ENCODE measurements at places on chromosomes 3 and 15.

DNA sequence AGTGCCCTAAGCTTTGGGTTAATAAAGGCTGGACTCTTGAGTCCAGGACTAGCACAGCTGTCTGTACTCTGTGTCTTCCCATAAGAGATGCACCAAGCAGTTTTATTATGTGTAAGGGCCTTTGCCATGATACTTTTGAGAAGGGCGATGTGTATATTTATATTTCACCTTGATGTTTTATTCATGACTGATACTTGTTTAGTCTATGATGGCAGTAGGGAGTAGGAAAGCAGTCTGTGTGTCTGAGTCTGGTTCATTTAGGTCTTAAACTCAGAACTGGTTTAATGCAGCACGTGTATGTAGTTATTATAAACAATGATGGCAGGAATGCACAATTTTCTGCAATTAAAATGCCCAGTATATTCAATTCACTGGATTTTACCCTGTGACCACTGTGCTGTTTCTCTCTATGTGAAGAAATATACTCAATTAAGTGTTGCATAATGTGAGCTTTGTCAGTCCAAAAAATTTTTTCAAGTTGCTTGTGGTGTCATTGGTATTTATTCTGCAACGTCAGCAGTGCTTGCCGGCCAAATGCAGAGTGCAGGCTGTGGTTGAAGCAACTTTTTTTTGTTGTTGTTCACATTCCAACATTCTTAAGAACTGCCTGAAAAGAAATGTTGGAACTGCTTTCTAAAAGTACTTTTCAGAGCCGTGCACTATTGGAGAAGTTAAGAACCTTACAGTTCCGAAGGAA lies 423.7 kb upstream of the SEMA6D start:
- no peak for DNase-seq

DNA sequence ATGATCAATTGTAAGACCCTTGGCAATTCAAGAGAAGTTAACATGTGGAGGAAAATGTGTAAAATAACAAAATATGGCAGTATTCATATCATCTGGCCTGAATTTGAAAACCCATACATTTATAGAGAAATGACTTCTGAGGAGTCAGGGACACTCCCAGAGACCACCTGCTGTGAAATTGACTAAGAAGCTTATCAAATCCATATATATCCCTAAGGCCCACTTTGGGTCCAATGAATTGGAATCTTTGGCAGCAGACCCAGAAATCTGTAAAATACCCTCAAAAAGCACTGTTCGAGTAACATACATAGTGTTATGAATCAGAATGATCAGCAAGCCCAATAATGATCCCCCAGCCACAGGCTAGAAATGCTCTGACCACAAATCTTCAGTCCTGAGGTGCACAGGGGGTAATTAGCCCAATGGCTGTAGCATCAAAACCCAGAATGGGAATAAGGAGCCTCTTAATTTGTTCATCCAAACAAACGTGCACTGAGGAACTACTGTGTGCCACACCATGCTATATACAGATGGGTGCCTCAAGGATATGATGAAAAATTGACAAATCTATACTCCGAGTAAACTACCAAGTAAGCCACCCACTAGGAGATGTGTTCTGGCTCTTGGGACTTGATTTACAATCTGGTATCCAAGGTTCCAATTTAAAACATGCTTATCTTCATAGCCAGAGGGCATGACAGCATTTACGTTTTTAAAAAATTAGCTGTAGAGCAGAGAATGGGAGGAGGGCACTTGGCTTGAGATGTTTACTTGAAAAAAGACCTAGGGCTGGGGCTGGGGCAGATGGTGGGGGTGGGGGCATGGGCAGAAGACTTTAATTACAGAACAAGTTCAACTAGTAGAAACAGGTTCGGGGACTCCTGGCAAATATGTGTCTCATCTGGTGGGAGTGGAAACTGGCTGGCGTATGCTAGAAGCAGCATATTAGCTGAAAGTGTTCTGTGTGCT lies 9.1 kb upstream of the ARHGEF3 start:
- no peak for DNase-seq

- DNase-seq, result no peak
Measured at GRCh38 chr3:414063-414462, 217.5 kb downstream of the CHL1 start.

DNA sequence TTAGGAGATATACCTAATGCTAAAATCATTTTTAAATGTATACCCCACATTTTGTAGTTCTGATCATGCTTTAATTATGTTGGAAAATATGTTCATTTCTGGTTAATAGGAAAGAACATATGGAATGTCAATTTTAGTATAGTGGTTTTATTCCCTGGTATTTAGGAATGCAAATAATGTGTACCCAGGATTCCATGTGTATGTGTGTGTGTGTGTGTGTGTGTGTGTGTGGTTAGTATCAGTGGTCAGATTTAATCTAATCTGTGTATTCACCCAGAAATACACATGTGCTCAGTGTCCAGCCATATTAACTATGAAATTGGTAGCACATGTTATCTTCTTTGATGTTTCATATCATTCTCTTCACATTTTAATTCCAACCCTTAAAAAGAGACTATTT lies 233.5 kb upstream of the DCBLD2 start:
- no peak for DNase-seq

GRCh38 chr3:119388577-119388976 lies 74.8 kb downstream of the TMEM39A start:
- no peak for DNase-seq

DNA sequence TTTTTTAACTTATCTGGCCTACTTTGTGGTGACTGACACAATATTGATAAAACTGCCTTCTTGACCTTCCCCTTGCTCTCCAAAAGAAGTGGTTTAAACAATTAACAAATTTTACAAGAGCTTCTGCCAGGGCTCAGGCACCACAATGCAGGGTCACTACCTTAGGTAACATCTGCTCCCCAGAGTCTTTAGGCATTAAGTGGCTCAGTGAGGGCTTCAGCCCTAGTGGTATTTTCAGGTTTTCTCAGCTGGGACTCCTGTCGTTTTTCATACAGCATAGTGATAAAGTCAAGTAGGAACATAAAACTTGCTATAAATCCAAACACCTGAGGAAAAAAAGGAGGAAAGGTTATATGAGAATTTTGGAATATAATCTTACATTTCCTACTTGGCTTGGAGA lies 18.9 kb downstream of the CMTM6 start:
- DNase-seq, result no peak

DNA sequence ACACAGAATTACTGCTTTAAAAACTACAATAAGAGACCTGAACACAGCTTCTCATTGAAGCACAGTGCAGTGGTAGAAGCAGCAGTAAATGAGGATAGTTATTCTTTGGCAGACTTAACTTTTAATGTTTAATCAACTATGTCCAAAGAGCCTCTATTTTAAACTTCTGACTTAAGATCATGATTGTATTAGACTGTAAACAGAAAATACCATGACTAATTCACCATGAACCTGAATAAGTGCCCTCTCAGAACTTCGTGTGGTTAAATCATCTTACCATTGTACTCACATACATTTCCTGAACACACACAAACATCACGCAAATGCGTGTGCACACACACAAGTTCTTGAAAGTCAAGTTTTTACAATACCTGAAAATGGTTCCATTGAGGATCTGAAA lies 13.9 kb downstream of the CEP152 start:
- DNase-seq, result no peak

GRCh38 chr3:127955728-127956127 lies 40.7 kb downstream of the KBTBD12 start:
- DNase-seq, result no peak

GRCh38 chr3:116051040-116051439 lies 394.2 kb downstream of the LSAMP start:
- DNase-seq, result no peak

DNA sequence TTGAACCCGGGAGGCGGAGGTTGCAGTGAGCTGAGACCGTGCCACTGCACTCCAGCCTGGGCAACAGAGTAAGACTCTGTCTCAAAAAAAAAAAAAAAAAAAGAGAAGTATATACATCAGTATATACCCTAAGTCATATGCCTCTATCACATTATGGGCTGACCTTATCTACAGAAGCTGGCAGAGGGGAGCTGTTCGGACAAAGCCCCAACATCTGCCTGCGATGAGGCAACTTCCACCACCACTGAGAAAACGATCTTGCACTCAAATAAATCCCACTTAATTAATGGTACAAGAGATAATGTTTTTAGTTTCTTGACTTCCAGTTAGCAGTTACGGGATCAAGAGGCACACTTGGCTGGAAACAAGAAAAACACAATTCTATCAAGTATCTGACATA lies 2.2 kb downstream of the GLT8D1 start:
- DNase-seq, result no peak

DNA sequence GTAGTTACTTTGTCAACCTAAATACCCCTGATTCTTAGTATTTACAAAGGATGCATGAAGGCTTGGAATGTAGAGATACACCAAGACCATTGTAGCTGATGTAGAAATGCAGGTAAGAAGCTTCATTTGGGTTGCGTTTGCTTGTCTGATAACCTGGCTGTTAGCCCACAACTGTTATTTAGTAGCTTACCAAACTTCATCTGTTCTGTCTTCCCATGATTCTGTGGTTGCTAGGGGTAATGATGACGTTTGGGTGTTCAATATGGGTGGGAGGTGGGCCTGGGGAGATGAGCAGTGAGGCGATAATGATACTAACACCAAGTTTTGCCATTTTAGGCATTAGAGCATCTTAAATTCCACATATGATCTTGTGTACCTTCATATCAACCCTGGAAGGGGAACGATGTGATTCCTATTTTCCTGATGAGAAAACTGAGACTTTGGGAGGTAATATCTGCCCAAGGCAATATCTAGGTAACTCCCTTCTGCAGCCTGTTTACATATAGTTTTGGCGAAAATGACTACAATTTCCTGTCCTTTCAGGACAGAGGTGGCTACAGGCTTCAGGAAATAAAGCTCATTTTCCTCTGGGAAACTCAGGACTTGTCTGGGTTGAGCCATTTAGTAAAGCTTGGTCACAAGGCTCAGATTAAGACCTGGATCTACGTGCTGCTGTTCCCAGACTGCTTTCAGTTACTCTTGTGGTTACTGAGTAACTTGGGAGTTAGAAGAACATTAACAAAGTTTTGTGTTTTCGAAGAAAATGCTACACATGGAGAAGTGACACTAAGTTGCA lies 26.8 kb downstream of the FNDC3B start:
- DNase-seq, result no peak

DNA sequence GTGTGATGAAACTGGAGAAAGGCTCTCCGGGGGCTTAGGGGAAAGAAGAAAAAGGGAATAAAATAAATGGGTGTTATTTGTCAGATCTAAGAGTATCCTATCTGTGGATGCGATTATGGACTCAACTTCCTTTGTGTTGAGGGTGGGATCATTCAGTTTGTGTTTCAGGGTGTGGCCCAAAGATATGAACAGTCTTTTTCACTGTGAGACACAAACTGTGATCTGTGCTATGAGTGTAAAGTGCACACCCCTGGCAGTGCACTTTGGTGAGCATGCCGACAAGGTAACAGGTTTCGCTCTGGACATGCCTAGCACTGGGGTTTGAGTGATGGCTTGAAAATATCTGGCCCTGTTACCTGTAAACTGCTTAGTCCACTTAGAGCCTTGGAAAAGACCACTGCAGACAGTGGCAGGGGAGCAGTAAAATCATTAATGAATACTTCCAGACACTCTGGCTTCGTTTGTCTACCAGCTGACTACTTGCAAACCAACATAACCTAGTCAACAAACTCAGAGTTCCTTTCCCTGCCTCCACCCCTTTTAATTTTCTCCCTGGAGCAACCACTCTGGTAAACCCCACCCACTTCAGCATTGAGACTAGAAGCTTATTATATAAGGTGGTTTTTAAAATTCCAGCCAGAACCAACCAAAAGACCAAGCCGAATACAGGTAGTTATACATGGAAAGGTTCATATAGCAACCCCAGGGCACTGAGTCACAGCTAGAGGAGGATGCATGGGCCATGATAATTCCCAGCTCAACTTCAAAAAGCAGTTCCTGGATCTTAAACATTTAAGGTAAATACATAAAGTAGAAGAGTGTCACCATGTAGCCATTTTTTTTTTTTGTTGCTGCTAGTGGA lies 55.1 kb downstream of the TAMM41 start:
- DNase-seq, result no peak

- DNase-seq, result no peak
Measured at GRCh38 chr15:91209726-91210125, 109.7 kb downstream of the SV2B start.

- no peak for DNase-seq
Measured at GRCh38 chr3:105836533-105836932, 32.3 kb downstream of the CBLB start.

- DNase-seq, result no peak
Measured at GRCh38 chr3:123733341-123733740, 148.5 kb upstream of the HACD2 start.

DNA sequence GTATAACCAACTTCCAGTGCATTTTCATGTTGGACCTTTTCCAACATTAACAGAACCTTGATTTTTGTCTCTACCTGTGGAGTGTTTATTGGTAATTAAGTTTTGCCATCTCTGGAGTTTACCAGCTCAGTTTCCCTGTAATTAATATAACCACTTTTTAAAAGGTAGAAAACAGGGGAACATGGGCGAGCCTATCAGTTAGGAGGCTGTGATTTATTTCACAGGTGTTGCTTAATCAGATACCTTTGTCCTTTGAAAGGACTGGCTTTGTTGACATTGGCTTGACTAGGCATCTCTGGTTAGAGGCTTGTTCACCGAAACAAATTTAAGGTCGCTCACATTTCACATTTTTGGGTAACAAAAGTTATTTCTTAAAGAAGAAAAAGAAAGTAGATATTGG lies 622 bp downstream of the NAALADL2 start:
- DNase-seq, result peak; percentile 55

GRCh38 chr3:17882981-17883380 lies 140.6 kb upstream of the TBC1D5 start:
- DNase-seq, result no peak

- DNase-seq, result no peak
Measured at GRCh38 chr15:59688423-59688781, 718 bp downstream of the BNIP2 start.

GRCh38 chr3:42635111-42635510 lies 18.4 kb upstream of the ZBTB47 start:
- DNase-seq, result no peak

DNA sequence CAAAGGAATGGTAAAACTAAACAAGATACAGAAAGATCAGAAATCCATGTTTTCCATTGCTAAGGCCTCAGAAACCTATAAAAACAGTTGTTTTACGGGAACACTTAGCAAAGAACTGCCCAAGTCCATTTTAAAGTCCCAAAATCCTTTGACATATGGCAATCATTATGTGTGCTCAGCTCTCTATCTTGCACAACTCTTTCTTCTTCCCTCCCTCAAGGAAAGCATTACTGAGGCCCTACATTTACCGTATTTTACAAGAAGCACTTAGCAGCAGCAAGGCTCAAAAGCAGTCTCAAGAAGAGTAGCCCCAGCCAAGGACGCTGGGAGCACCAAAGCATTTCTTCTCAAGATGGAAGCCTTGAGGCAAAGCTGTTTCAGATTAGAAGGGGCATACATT lies 169.6 kb upstream of the LRTM1 start:
- DNase-seq, result no peak

DNA sequence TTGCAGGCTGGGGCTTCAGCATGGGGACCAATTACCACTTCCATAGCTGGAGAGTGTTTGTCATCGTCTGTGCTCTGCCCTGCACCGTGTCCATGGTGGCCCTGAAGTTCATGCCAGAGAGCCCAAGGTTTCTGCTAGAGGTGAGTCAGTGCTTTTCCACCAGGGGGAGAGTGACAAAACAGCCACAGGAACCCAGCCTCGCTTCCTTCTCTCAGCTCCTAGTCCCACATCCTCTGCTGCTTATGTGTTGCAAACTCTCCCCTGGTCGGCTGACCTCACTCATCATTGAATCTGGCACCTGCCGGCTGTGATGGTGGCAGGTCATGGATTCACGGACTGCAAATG lies 158.3 kb downstream of the SV2B start:
- DNase-seq, result no peak

All from NCI-H748 treated with DMSO at 0.1 percent for 48 hours (cell line).